ENCODE measurements at places on chromosomes 7 and 10.
A peak's percentile ranks its signal among the peaks of the same experiment; 100 is the strongest.

GRCh38 chr10:84946904-84947303, 618.5 kb downstream of the CCSER2 start:
- no peak for DNase-seq

DNA sequence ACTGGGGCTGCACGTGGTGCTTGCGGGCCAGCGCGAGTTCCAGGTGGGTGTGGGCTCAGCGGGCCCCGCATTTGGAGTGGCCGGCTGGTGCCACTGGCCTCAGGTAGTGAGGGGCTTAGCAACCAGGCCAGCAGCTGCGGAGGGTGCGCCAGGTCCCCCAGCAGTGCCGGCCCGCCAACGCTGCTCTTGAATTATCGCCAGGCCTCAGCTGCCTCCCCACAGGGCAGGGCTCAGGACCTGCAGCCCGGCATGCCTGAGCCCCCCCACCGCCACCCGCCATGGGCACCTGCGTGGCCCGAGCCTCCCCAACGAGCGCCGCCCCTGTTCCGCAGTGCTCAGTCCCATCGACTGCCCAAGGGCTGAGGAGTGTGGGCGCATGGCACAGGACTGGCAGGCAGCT, 185.4 kb downstream of the TPK1 start:
- no peak for DNase-seq

- DNase-seq, result peak; percentile 95
Observed at GRCh38 chr10:72322280-72323058, 32.2 kb downstream of the DNAJB12 start.

- DNase-seq, result no peak
Observed at GRCh38 chr7:51113962-51114361, 202.6 kb downstream of the COBL start.

GRCh38 chr10:5068274-5068984, 25.8 kb upstream of the AKR1C3 start:
- DNase-seq, result no peak

DNA sequence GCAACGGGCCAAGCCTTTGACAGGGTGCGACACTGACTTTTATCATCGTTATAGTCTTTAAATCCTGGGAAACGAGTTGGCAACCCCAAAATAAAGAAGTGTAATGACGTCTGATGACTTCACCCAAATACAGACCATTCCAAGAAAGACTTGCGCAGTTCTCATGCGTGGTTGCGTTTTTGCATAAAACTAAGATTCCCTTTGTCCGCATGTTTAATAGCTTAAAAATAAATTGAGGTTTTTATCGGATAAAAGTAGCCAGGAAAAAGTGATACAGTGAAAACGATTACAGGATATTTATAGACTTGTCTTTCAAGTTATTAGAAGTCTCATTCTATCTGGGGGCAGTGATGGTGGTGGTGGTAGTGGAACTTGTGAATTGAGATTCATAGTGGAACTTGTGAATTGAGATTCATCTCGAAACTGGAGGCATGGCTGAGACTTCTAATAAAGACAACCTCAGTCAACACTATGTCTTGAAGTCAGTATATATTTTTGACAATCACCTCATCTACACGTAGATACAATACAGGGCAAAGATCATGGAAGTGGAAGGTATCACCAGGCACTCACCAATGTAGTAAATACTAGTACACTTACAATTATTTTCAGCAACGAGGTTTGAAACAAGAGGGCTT, 1.2 kb upstream of the NAMPT start:
- DNase-seq, result no peak

GRCh38 chr7:96300502-96300901, 21.4 kb downstream of the SLC25A13 start:
- no peak for DNase-seq

DNA sequence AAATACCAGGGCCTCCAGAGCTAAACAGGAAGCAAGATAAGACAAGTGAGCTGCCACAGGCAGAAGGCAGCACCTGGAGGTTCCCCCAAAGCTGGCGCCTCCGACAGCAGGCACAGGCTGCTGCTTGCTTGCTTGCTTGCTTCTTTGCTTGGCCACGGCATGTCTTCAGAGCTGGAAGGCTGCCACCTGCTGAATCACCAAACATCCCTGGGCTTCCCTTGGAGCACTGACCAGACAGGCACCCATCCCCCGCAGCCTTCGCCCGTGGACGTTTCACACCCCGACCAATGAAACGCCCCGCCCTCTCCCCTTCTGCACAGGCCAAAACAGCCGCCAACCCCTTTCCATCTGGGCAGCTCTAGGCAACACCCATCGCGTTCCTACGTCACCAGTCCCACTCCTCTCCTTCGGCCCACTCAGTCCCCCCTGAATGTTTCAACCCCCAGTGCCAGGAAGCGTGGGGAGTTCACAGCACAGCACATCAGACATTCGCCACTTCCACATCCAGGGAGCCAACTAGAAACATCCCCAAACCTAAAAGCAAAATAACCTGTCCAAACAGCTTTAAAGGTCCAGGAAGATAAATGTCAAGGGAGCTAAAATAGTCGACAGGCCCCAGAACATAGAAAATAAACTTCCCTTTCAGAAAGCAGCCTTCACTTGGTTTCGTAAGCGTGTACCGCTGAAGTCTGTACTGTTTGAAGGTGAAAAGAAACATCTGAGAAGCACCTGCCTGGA, 1.6 kb downstream of the SGMS1 start:
- peak; percentile 94 for DNase-seq

- no peak for DNase-seq
Observed at GRCh38 chr10:81104494-81104893, 566.8 kb downstream of the SH2D4B start.

DNA sequence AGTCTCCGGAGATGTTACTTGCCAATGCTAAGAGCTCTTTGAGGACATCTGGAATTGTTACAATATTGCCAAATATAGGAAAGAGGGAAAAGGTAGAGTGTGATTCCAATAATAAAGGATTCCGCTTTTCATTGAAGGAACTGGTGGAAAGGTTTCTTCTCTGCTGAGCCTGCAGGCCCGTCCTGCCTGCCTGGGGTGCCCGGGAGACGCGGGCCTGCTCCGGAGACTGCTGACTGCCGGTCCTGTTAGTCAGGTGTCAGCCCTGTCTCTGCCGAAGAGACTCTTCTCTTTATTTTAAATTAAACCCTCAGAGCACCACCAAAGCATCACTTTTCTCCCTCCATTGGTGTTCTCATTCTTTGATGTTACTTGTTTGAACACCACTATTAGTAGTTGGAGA, 2.2 kb downstream of the EGFR start:
- DNase-seq, result no peak

GRCh38 chr10:63106111-63106755, 26.9 kb upstream of the NRBF2 start:
- peak; percentile 50 for DNase-seq

DNA sequence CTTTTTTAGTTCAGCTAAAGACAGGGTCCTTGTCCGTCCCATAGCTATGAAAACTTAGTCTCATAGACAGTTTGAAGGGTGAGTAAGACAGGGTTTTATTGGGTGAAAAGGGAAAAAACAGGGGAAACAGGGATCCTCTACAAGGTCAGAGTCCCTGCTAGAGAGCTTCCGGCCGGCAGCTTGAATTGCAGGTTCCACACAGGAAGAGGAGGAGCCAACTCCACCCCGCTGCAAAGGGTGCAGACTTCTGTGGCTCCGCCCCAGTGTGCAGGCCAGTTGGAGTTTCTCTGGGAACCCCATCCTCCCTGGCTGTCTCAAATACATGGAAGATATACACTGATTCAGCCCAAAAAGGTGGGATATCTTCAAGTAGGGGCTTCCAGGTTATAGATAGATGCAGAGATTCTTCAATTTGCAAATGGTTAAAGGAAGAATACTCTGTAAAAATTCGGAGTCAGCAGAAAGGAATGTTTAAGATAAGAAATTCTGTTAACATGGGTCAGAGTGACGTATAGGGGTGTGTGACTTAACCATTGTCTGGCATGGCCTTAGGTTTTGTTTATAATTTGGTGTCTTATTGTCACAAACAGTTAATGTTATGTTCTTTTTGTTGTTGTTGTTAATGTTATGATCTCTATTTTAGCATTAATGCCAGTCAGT, 34.6 kb upstream of the HECW1 start:
- no peak for DNase-seq

DNA sequence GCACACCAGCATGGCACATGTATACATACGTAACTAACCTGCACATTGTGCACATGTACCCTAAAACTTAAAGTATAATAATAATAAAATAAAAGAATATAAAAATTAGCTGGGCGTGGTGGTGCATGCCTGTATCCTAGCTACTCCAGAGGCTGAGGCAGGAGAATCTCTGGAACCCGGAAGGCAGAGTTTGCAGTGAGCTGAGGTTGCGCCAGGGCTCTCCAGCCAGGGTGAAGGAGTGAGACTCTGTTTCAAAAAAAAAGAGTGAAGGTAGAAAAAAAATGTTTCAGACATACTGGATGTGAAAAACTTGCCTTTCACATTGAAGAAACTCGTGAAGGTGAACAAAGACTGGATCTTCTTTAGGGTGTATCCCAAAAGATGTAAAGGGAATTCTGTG, 26.7 kb downstream of the TSPAN14 start:
- no peak for DNase-seq

DNA sequence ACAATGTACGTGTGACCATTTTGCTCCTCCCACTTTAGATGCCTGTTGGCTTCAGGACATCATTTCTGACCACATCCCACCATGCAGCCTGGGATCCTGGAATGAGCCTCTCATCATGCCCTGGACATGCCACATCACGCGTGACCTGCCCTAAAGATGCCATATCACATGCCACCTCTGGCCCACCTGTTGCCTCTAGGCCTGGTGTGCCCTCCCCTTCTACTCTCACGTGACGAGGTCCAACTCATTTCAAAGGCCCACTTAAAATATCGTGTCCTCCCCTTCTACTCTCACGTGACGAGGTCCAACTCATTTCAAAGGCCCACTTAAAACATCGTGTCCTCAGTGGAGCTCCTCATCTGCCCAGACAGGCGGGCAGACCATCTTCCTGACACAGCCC, 254.9 kb downstream of the TEX36 start:
- DNase-seq, result no peak

- DNase-seq, result no peak
Observed at GRCh38 chr7:152424348-152425108, 11.3 kb downstream of the KMT2C start.

GRCh38 chr7:50436133-50436806, 13.9 kb downstream of the FIGNL1 start:
- DNase-seq, result no peak

DNA sequence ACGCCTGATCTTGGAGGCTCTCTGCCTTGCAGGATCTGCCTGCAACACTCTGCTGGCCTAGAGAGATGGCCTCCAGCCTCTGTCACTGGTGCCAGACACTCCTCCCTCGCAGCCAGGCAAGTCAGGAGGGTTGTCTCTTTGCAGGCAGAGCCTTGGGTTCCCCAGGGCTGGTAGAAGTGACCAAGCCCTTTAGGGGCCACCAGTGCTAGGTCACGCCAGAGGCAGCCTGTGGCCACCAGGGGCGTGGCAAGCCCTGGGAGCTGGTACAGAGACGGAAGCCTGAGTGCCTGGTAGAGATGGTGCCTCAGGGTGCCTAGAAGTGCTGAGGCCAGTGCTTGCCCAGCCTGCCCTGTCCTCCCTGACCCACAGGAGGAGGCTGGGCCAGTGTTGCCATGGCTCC, 9.1 kb downstream of the ADCYAP1R1 start:
- no peak for DNase-seq

DNA sequence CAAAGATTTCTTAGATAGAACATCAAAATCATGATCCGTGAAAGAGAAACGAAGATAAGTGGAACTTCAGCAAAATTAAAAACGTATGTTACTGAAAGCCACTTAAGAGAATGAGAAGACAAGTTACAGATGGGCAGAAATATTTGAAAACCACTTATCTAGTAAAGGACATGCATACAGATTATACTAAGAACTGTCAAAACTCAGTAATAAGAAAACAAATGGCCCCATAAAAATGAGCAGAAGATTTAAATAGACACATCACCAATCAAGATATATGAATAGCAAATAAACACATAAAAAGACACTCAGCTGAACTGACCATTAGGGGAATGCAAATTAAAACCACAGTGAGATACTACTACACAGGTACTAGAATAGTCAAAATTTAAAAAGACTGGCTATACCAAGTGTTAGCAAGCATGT, 343.7 kb downstream of the PTEN start:
- no peak for DNase-seq

- no peak for DNase-seq
Observed at GRCh38 chr7:129655811-129656210, 44.3 kb downstream of the NRF1 start.

DNA sequence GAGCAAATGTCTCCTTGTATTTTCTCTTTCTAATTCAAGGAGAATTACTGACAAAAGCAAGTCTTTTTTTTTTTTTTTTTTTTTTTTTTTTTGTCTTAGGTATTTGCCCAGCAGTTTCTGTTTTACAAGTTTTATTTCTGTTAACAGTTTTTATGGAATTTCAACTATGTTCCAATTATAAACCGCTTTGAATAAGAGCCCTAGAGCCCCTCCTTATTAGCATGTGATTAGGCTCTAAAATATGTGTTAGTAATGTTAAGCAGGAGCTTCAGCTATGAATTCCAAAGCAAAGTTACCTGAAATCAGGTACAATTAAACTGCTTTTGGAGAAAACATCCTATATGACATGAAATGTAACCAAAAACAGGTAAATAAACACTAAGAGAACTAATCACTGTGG, 997.0 kb upstream of the POT1 start:
- DNase-seq, result no peak

DNA sequence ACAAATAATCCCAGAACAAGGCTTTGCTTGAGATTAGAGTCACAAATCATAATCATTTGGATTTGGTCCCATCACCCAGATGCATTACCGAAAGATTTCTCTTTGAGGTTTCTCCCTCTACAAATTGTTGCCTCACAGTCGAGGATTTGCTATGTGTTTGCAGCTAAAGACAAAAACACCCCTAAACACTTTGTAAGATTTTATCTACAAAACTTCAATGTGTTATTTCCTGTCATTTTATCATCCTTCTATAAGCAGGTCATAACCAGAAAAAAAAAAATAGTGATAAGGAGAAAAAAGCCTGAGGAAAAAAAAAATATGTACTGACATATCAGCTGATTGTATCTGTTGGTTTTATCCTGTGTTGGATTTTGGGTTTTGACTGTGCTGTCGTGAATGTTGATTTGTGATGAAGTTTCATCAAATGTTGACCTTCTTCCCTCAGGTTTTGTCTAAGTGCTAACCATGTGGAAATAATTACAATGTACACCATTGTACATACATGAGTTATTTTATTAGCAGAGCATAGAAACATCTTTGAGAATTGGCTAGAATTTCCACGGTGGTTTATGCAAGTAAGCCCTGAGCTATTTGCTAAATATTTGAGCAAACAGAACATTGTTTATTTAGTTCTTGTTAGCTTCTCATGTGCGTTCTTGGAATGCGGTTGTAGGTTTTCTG, 274.4 kb downstream of the NEBL start:
- no peak for DNase-seq

Data from RWPE2 (cell line).